Ovary (tissue), 10 donors: ENCODE measurements at places on chromosomes 11 and 22. TPM values are rescaled to one million over a fixed set of nuclear protein-coding genes. Genes with fewer than 3 reads are reported as not detected.

Gene CRELD2
- total RNA-seq: 44.5 TPM

GRCh38 chr11:72195518-72196270 is 3.8 kb downstream of the FOLR1 start:
- no peak for DNase-seq
- H3K4me3 ChIP-seq: no peak overlapping the region
- no peaks in the 10 kb centered on the region for H3K4me1 ChIP-seq
- no peaks in the 10 kb centered on the region for H3K36me3 ChIP-seq

Gene NECTIN1
- total RNA-seq: 12.1 TPM

Gene PLAAT5
- total RNA-seq: 7.4 TPM

DNA sequence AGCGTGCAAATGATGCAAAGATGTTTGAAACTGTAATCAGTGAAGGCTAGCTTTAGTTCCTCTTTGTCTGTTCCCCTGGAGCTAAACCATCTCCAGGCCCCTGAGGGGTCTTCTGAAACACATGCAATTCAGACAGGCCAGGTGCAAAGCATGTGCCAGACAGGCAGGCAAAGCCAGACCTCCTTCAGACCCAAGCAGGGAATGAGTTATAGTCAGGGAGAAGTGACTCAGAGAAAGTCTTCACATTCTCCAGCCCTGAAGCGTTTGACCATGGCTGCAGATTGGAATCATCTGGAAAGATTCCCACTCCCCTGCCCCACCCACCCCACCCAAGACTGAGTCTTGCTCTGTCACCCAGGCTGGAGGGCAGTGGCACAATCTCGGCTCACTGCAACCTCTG is 187.0 kb upstream of the ISX start:
- no peak for DNase-seq
- H3K36me3 ChIP-seq: no peaks in the 10 kb centered on the region
- no peaks in the 10 kb centered on the region for H3K4me1 ChIP-seq
- H3K27ac ChIP-seq: no peak overlapping the region

GRCh38 chr22:30535182-30535581 is 11.4 kb downstream of the SEC14L6 start:
- DNase-seq: no peak
- no peaks in the 10 kb centered on the region for H3K4me1 ChIP-seq
- no peaks in the 10 kb centered on the region for H3K27me3 ChIP-seq
- no peaks in the 10 kb centered on the region for H3K36me3 ChIP-seq
- no peak overlapping the region for H3K4me3 ChIP-seq

- H3K27me3 ChIP-seq: no peaks in the 10 kb centered on the region
- H3K4me1 ChIP-seq: peaks cover 2% of the 10 kb centered on the region
- no peak overlapping the region for H3K4me3 ChIP-seq
- no peak for DNase-seq
- H3K36me3 ChIP-seq: no peaks in the 10 kb centered on the region
Observed at GRCh38 chr22:31603081-31603525, 58.9 kb downstream of the PISD start.

GRCh38 chr11:123069908-123070821 is 8.2 kb upstream of the HSPA8 start:
- H3K27ac ChIP-seq: no peak overlapping the region
- DNase-seq: no peak
- no peak overlapping the region for H3K4me3 ChIP-seq
- no peaks in the 10 kb centered on the region for H3K36me3 ChIP-seq
- no peaks in the 10 kb centered on the region for H3K27me3 ChIP-seq

GRCh38 chr11:43697679-43698078 is 17.1 kb downstream of the HSD17B12 start:
- H3K4me3 ChIP-seq: no peak overlapping the region
- DNase-seq: no peak
- no peak overlapping the region for H3K27ac ChIP-seq
- peaks cover 4% of the 10 kb centered on the region for H3K4me1 ChIP-seq

Gene CALCA
- not detected for total RNA-seq

DNA sequence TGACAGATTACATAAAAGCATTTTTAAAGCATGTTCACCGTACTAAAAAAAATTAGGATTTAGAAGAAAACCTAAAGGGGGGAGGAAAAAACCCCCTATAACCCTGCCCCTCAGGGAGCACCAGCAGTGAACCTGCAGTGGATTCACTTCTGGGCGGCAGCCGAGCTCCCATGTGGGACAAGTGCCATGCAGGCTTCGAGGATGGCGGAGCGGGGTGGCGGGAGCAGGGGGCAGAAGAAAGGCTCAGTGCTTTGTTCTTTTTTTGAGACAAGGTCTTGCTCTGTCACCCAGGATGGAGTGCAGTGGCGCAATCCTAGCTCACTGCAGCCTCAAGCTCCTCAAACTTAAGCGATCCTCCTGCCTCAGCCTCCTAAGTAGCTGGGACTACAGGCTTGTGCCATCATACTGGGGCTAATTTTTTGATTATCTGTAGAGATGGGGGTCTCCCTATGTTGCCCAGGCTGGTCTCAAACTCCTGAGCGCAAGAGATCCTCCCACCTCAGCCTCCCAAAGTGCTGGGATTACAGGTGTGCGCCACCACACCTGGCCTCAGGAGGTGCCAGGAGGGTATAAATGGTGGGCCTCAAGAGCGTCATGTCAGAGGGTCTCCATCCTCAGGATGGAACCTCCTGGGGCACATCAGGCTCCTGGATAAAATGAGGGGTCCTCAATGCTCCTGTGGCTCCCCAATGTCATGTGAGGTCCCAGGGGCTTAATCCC is 34.0 kb downstream of the PPM1F start:
- H3K27ac ChIP-seq: no peak overlapping the region
- H3K36me3 ChIP-seq: no peaks in the 10 kb centered on the region
- H3K4me1 ChIP-seq: peaks cover 13% of the 10 kb centered on the region

DNA sequence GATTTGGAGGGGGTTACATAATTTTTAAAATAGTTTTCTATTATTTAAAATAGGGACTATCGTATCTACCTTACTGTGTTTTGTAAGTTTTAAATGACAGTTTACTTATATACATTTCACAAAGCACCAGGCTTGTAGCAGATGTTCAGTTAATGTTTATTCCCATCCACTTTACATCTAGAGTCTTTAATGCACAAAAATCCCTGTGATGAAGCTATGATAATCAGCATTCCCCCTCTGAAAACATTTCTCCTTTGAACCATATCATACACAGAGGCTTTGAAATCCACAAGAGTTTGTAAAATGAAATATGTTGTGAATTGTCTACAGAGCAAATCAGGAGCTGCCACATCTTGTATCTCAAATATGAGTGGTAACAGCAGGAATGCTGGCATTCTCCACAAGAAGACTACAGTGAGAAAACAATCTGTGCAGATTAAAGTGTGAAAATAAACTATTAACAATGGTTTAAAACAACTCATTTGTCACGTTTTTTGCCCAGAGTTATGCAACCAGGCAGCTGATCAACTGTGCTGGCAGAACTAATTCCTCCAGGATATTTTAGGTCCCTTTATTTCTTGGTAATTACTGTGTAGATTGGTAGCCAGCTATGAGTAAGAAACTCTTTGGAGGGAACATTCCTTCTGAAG is 699.1 kb upstream of the ARHGAP42 start:
- no peaks in the 10 kb centered on the region for H3K36me3 ChIP-seq
- no peaks in the 10 kb centered on the region for H3K4me1 ChIP-seq
- DNase-seq: no peak
- H3K27me3 ChIP-seq: no peaks in the 10 kb centered on the region

- no peak overlapping the region for H3K4me3 ChIP-seq
- H3K27ac ChIP-seq: no peak overlapping the region
- no peaks in the 10 kb centered on the region for H3K4me1 ChIP-seq
- no peaks in the 10 kb centered on the region for H3K27me3 ChIP-seq
Observed at GRCh38 chr22:39925909-39926679, 25.2 kb downstream of the GRAP2 start.

DNA sequence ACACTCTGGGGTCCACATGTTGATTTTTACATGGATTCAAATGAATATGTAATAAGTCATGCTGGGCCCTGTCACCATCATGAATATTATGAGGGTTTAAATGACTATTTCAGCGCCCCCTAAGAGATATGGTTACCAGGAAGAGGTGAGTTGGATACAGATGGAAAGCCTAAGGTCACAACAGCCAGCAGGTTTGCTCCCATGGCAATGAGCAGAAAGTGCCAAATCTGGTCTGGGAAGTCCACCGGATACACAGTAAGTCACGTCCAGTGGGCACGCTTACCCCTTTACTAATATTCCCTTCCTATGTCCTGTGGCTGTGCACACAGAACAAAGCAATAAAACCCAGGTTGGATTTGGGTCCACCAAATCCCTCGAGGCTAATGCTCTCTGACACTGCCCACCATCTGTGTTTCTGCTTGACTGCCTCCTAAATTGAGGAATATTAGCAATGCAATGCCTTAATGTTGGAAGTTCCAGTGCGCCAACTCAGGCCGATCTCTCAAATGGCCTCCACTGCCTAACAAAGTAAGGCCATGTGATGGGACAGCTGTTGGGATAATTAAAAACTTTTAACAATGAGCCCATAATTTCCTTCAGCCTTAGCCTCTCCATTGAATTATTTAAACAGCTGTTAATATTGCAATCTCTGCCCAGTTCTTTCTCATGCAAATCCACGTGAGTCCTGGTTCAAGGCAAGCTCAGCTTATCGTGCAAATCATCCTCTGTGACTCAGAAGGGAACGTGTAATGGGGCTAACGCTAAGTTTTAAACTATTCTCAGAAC is 97.6 kb downstream of the SLC1A2 start:
- DNase-seq: no peak
- no peaks in the 10 kb centered on the region for H3K36me3 ChIP-seq
- no peak overlapping the region for H3K27ac ChIP-seq
- no peaks in the 10 kb centered on the region for H3K27me3 ChIP-seq
- no peaks in the 10 kb centered on the region for H3K4me1 ChIP-seq
- H3K4me3 ChIP-seq: no peak overlapping the region

DNA sequence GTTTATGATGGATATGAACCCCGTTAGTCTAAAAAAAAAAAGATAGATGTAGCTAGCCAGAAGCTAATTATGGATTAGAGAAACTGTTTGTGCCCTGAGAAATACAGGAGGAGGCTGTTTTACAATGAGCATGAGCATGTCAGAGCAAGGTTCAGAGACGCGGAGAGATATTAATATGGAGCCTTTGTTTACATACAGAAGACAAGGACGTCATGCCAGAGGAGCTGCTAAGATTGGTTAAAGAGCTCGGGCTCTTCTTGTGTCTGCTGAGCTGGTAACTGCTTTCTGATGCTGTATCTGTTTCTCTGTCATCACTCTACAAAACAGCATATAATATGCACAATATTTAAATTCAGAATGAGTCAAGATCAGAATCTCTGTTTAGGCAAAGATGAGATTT is 24.9 kb upstream of the CCDC89 start:
- no peaks in the 10 kb centered on the region for H3K36me3 ChIP-seq
- no peak overlapping the region for H3K27ac ChIP-seq
- no peak overlapping the region for H3K4me3 ChIP-seq
- H3K4me1 ChIP-seq: no peaks in the 10 kb centered on the region
- DNase-seq: no peak
- H3K27me3 ChIP-seq: no peaks in the 10 kb centered on the region

DNA sequence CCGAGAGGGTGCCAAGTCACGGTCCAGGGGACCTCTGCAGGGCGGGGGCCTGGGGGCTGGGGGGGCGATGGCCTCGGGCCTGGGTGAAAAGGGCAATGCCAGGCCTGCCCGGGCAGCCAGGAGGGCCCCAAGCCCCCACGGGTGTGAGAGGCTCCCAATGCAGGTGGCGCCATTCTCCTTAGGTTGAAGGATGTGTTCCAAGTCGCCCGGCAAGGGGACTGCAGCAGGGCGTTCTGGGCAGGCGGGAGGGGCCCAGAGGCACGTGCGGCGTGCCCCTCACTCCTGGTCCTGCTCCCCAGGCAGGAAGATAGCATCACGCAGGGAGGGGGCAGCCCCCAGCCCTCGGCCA is 730 bp upstream of the TNNI2 start:
- no peak overlapping the region for H3K27ac ChIP-seq
- no peaks in the 10 kb centered on the region for H3K36me3 ChIP-seq

DNA sequence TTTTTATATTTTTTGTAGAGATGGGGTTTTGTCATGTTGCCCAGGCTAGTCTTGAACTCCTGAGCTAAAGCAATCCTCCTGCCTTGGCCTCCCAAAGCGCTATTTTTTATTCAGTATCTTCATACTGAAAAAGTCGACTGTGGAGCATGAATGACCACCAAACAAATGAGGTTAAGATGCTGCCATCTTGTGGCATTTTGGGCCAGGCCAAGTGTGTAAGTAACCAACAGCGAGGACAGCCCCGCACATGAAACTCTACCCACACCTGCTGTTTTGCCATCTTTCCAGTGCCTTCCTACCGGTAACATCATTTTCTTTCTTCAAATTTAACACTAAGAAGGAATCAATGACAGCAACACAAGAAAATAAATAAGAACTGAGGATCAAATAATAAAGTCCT is 32.2 kb upstream of the AQP11 start:
- DNase-seq: no peak
- H3K4me3 ChIP-seq: no peak overlapping the region
- no peaks in the 10 kb centered on the region for H3K4me1 ChIP-seq
- no peaks in the 10 kb centered on the region for H3K27me3 ChIP-seq

Gene CCDC82
- total RNA-seq: 25.1 TPM

- no peak overlapping the region for H3K27ac ChIP-seq
- no peak overlapping the region for H3K4me3 ChIP-seq
- H3K4me1 ChIP-seq: peaks cover 9% of the 10 kb centered on the region
- no peak for DNase-seq
- no peaks in the 10 kb centered on the region for H3K36me3 ChIP-seq
- no peaks in the 10 kb centered on the region for H3K27me3 ChIP-seq
Observed at GRCh38 chr22:22720724-22721261, 76.4 kb downstream of the GGTLC2 start.

Gene SAA4
- total RNA-seq: not detected

- H3K27me3 ChIP-seq: no peaks in the 10 kb centered on the region
- H3K4me1 ChIP-seq: peaks cover 33% of the 10 kb centered on the region
- H3K27ac ChIP-seq: no peak overlapping the region
- no peak overlapping the region for H3K4me3 ChIP-seq
- no peaks in the 10 kb centered on the region for H3K36me3 ChIP-seq
- DNase-seq: no peak
Observed at GRCh38 chr22:42909363-42910058, 52.4 kb upstream of the ARFGAP3 start.
